ENCODE measurements at places on chromosomes 3 and 15.
A peak's percentile ranks its signal among the peaks of the same experiment; 100 is the strongest.

DNA sequence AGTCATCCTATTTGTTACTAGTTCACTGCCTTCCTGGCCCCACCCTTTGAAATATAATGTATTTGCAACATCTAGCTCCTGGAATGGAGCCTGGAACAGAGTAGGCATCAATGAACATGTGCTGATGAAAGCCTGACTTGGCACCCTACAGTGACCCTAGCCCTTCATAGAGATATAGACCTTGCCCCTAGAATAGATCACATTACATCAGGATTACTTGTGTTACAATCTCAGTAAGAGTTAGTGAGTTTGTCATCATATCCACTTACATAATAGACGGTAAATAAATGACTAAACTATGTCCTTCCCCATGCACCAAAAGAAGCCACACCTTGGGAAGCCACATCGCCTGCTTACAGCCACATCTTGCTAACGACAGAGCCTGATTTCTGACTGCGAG lies 110.5 kb upstream of the WNT5A start:
- DNase-seq = no peak

- DNase-seq = no peak
Observed at GRCh38 chr15:69390575-69390974, 23.6 kb upstream of the KIF23 start.

GRCh38 chr15:71066983-71067382 lies 48.3 kb upstream of the THSD4 start:
- peak; percentile 29 for DNase-seq

DNA sequence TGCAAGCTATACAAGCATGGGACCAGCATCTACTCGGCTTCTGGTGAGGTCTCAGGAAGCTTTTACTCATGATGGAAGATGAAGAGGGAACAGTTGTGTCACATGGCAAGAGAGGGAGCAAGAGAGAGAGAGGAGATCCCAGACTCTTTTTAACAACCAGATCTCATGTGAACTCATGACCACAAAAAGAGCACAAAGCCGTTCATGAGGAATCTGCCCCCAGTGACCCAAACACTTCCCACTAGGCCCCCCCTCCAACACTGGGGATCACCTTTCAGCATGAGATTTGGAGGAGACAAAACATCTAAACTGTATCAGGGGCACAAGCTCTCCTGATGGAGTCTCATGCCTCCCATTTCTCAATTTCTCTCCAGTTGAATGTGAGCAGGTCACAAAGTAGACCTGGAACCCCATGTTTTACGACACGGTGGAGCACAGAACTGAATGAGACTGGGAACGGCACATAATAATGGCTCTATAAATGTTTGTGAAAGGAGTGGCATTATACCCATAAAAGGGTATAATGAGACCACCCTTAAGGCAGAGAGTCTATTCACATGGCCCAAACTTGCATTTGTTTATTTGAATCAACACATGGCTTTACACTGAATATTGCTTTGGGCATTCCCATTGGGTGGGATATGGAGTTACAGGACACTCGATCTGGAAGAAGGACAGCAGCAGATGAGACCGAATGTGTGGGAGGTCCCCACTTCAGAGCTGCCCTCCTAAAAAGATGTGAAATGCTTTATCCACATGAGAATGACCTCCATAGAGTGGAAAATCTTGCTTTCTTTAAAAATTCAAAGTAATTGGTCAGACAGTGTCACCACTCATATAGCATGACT lies 38.8 kb downstream of the IL16 start:
- DNase-seq = no peak

DNA sequence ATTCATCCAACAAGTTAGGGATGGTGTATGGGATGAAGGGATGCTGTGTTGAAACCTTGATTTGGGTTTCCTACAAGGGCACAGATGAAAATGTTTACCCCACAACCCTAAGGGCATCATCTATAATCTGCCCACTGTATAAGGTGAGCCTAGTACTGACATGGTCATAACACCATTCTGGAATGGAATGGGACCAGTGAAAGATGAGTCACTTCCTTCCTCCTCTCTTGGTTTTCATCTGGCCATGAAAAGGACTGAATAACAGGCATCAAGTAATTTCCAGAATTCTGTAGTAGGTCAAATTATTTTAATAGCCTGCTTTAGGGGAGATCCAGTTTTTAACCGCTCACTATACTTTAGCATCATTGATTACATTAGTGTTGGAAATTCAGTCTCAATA lies 538.6 kb downstream of the NR2F2 start:
- no peak for DNase-seq
